ENCODE measurements at places on chromosomes 13 and 19.

GRCh38 chr13:99383511-99383921 is 76.3 kb upstream of the GPR183 start:
- no peak for DNase-seq

DNA sequence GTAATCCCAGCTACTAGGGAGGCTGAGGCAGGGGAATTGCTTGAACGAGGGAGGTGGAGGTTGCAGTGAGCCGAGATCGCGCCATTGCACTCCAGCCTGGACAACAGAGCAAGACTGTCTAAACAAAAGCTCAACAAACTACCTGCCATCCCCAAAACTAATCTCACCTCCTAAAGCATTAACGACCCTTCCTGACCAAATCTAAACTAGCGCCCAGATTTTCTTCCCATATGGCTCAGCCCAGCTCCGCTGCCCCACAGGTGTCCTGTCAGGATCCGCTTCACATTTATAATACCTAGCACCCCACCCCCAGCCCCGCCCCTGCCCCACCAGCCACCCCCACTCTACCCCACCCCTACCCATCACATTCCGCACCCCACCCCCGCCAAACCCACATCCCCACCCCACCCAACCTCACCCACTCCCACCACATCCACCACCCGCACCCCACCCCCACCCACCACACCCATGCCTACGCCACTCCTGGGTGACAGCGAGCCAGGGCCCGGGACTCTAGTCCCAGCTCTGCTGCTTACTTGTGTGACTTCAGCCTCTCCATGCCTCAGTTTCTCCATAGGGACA is 599 bp downstream of the C19orf12 start:
- no peak for DNase-seq

DNA sequence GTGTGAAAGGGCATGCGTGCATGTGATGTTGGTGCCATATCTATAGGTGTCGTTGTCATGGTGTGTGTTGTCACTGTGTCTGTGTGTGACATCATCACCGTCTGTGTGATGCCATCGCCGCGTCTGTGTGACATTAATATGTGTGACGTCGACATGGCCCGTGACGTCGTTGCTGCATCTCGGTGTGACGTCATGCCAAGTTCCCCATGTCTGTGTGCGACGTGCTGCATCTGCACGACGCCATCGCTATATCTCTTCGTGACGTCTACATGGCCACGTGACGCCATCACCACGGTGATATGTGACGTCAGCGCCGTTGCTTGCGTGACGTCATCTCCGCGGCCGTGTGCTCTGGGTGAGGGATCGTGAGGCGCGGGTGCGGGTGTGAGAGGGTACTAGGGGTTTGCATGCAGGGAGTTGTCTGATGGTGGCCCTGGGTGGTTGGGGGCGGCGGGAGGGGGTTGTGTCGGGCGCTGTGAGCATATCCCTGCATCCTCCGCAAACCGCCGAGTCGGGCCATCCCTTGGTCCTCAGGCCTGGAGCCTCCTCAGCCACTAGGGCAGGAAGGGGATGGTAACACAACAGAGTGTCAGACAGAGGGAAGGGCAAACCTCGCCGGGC is 14.6 kb downstream of the GTPBP3 start:
- no peak for DNase-seq

- no peak for DNase-seq
Observed at GRCh38 chr13:74210693-74211393, 76.6 kb upstream of the KLF12 start.

GRCh38 chr19:45376045-45376724 is 5.8 kb upstream of the ERCC2 start:
- no peak for DNase-seq

GRCh38 chr13:111398715-111399299 is 78.4 kb downstream of the TEX29 start:
- DNase-seq: no peak

GRCh38 chr19:36973021-36973843 is 57.1 kb downstream of the ZNF568 start:
- DNase-seq: peak; percentile 56

DNA sequence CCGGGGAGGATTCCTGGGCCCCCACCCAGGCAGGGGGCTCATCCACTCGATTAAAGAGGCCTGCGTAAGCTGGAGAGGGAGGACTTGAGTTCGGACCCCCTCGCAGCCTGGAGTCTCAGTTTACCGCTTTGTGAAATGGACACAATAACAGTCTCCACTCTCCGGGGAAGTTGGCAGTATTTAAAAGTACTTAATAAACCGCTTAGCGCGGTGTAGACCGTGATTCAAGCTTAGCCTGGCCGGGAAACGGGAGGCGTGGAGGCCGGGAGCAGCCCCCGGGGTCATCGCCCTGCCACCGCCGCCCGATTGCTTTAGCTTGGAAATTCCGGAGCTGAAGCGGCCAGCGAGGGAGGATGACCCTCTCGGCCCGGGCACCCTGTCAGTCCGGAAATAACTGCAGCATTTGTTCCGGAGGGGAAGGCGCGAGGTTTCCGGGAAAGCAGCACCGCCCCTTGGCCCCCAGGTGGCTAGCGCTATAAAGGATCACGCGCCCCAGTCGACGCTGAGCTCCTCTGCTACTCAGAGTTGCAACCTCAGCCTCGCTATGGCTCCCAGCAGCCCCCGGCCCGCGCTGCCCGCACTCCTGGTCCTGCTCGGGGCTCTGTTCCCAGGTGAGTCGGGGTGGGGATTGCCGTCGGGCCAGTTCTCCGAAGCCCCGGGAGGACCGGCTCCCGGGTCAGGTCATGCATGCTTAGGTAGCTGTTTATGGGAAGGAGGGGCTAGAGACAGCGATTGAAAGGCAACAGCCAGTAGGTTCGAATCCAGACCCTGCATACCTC is at the start of gene ICAM1:
Gene ICAM1 (plus strand): TSS at position 505 of the 779 bp plus-strand sequence. CDS start 40 bp downstream, at position 545.
- DNase-seq: peak; percentile 77

DNA sequence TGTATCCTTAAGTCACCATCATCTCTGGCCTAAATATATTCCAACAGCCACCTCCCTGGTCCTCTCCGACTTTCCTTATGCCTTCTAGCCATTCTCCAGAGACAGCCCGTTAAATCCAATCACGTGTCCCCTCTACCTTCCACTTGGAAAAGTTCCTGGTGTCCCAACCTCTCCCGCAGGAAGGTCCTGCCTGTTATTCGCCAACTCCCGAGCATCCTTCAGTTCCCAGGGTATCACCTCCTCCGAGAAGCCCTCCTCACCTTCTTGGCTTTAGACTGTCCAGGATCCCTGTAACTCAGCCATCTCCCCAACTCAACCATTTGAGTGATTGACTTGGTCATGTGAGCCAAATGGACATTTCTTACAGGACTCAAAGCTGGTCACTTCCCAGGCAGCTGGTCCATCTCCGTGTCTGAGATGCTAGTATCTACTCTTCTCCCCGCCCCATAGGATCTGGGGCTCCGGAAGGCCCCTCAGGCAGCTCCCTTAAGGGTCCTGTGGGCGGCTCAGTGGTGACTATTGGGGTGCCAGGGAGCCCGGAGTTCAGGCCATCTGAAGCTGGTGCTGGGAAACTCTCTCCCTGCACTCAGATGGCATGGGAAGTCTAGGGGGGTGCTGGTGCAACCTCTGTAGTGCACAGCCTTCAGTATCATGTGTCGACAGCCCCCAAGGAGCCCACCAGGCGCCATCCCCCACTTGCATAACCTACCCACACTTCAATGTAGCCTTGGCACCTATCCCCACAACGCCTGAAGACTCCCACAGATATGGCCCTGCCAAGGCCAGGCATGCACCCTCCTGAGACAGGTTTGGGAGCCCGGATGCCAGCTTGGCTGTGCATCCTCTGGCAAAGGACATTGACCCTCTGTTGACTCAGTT is 27.9 kb upstream of the NANOS3 start:
- no peak for DNase-seq

DNA sequence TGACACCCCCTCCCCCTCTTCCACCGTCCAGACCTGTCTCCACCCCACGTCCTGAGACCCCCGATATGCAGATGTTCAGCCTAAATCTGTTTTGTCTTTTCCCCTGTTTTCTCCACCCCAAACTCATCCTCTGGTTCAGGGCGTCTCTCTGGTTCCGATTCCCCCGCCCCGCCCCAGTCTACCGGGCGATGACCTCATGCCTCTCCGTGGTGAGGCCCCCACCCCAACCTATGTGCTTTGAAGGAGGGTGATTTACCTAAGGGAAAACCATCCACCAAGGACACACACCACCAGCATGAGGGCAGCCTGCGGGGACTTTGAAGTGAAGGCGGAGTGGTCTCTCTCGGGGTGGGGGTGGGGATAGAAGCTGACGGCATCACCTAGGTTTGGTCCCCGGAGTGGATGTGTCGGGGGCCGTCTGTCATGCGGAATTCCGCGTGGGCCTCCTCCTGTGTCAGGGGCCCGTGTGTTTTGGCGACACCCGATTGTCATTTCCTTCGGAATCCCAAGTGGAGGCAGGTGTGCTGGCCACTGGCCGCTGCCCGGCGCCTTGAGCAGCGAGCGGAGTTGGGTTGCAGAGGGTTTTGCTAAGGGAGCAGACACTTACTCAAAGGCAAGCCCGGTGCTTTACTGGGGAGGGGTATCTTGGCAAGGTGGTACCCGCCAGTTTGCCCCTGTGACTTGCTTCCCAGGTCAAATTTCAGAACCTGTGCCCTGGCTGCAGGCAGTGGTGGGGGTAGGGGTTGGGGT is 1.4 kb downstream of the FZR1 start:
- DNase-seq: no peak

DNA sequence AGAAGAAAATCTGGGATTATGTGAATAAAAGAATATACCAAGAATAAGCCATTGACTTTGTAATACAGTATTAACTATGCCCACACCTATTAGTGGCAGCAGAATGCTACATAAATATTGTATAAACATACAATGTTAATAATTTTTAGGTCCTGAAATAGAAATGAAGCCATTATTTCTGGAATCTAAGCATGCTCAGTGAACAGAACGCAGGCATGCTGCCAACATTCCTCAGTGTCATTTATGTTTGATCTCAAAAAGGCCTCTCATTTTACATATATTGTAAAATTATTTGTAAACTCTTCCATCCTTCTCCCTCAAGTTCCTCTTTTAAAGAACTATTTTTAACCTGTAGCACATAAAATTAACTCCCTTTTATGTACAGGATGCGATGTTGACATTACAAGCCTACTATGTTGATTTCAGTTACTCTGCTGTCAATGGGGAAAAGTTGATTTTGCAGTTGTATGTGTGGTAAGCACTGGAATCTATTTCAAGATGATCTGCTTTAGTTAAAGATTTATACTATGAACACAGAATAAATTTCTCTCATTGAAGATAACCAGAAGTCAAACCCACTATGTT is 118.8 kb downstream of the VWA8 start:
- DNase-seq: no peak

DNA sequence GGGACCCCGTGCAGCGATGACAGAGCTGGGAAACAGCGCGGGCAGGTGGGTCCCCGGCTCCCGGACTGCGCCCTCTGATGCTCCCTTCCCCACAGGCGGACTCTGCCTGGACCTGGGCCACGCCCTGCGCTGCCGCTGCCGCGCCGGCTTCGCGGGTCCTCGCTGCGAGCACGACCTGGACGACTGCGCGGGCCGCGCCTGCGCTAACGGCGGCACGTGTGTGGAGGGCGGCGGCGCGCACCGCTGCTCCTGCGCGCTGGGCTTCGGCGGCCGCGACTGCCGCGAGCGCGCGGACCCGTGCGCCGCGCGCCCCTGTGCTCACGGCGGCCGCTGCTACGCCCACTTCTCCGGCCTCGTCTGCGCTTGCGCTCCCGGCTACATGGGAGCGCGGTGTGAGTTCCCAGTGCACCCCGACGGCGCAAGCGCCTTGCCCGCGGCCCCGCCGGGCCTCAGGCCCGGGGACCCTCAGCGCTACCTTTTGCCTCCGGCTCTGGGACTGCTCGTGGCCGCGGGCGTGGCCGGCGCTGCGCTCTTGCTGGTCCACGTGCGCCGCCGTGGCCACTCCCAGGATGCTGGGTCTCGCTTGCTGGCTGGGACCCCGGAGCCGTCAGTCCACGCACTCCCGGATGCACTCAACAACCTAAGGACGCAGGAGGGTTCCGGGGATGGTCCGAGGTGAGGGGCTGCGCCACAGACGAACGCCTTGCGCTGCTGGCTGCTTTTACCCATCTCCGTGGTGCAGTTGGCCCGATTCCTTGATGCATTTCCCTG is 7.8 kb upstream of the SELENOV start:
- no peak for DNase-seq

GRCh38 chr19:3743486-3743885 is 18.0 kb downstream of the APBA3 start:
- no peak for DNase-seq

DNA sequence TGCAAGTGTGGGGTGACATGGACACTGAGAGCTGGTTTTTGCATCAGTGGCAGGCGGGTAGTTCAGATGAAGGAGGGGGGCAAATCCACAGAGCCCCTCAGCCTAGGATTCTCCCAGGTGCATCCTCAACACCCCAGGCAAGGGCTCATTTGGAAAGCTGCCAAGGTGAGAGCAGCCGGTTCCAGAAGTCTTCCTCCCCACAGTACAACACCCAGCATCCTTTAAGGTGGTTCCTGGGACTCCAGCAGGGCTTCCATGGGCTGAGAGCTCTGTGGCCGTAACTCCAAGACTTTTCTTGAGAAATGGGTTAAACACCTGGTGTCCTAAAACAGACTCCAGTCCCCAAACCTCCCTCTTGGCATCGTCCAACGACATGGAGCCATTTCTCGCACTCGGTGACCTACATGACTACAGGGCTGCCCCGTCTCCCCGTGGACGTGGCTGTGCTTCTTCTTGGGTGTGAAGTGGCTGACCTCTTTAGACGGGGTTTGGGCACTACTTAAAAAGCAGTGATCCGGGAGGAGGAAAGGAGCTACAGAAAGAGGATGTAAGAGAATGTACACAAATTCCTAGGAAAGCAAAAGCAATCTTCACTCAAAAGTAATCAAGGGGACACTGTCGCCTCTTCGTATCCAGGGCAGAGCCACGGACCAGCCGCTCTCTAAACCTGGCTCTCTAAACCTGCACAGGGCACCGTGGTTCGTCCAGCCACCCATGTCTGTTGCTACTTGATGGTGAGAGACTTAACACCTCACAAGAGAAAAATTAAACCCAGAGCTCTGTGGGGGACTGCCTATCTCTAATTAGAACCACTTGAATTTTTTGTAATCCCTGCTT is 25.5 kb downstream of the RANBP3 start:
- no peak for DNase-seq

GRCh38 chr13:52775511-52775910 is 35.9 kb upstream of the CNMD start:
- DNase-seq: no peak

DNA sequence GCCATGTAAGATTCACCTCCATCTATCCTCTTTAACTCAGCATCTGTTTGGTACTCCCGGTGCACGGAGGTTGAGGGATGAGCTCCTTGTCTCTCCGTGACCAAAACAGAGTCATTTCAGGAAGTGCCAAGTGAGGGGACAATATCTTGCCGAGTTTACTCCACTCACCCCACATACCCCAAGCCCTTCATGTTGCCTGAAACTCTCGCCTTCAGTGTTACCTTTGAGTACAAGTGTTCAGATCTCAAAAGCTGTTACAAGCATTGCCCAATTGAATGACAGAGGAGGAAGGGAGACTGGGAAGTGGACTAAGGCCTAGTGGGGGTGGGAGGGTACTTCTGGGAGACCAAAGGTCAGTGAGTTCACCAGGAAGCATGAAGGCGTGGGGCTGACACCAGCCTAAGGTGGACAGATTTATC is 6.0 kb upstream of the SIGLEC12 start:
- no peak for DNase-seq

GRCh38 chr13:91567485-91568207 is 169.2 kb downstream of the GPC5 start:
- DNase-seq: no peak

- no peak for DNase-seq
Observed at GRCh38 chr13:92894447-92894846, 332.2 kb upstream of the GPC6 start.

GRCh38 chr19:38144667-38145066 is 79.4 kb downstream of the DPF1 start:
- no peak for DNase-seq
